ENCODE measurements at places on chromosomes 6 and 20.

- DNase-seq, result no peak
These were observed 176.6 kb downstream of the PDE10A start for GRCh38 chr6:165486183-165487137.

- DNase-seq, result no peak
These were observed 6.6 kb upstream of the TNFAIP3 start for GRCh38 chr6:137860394-137861005.

DNA sequence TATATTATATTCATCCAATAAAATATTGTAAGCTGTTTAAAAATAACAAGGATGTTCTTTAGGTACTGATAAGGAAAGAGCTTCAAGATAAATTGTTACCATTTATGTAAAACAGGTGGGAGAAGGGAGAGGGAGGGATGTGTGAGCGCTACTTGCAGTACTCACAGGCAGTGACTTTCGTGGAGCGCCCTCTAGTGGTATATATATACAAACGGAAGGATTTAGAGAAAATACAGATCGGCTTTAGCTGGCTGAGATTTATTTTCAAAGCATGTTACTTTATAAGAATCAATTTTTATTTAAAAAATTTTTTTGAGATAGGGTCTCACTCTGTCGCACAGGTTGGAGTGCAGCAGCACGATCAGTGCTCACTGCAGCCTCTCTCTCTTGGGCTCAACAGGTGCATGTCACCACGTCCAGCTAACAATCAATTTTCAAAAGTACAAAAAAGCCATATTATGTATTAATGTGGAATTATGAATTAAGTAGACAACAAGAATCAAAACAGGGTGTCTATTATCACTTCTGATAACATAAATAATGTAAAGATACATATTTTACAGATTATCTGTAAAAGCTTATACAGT is 3.3 kb upstream of the MOG start:
- no peak for DNase-seq

DNA sequence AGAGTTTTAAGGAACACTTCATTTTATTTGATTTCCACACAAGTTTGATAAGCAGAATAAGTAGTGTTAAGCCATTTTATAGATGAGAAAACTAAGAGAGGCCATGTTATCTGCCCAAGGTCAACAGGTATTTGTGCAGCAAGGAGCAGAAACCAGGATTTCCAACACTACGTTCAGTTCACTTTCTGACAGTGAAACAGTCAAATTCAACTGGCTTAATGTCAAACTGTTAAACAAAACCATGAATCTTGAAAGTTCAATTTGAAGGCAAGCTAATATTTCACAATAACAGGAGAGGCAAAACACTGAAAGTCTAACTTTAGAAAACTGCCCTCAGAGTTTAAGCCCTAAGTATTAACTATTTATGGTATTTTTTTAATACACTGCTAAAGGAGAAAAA is 32.6 kb downstream of the DTNBP1 start:
- no peak for DNase-seq

GRCh38 chr20:23455639-23456038 is 3.0 kb upstream of the CST11 start:
- no peak for DNase-seq

- DNase-seq, result no peak
These were observed 180.5 kb downstream of the PDE7B start for GRCh38 chr6:136031982-136032381.

Measured in AG04449 (cell line).